ENCODE measurements at places on chromosomes 5 and 9.

DNA sequence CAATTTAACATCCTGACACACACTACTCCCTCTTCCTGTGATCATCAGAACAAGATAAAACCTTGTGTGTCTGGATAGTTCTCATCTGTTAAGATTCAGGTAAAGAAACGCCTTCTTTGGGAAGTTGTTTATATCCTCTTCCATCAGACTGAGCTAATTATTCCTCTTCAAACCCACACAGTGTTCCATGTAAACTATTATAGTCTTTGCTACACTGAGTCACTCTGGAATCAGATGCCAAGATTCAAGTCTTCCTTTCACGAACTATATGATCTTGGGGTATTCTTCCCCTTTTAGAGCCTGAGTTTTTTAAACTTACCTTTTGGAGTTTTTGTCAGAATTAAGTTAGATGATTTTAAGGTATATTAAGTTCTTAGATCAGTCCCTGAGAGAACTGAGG, 2.0 kb downstream of the OR1J1 start:
- DNase-seq, result no peak

- no peak for DNase-seq
These were observed 32.4 kb downstream of the INSL4 start for GRCh38 chr9:5263351-5264218.

- no peak for DNase-seq
These were observed 26.2 kb downstream of the NDUFA8 start for GRCh38 chr9:122133263-122133983.

DNA sequence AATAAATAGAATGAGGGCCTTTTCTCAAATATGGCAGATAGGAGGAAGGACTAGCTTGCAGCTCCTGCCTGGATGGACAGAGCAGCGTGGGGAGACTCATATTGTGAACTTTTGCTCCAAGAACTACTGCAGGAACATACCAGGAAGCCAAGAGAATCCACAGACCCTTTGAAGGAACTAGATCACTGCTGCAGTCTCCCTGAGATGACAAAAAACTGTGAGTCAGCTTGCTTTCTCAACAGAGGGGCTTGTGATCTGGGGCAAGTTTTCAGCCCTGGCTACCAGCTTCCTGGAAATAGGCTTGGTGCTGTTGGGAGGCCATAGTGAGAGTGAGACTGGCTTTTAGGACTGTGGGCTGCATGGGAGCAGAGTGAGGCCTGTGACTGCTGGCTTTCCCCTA, 170.6 kb upstream of the TRIM32 start:
- no peak for DNase-seq

DNA sequence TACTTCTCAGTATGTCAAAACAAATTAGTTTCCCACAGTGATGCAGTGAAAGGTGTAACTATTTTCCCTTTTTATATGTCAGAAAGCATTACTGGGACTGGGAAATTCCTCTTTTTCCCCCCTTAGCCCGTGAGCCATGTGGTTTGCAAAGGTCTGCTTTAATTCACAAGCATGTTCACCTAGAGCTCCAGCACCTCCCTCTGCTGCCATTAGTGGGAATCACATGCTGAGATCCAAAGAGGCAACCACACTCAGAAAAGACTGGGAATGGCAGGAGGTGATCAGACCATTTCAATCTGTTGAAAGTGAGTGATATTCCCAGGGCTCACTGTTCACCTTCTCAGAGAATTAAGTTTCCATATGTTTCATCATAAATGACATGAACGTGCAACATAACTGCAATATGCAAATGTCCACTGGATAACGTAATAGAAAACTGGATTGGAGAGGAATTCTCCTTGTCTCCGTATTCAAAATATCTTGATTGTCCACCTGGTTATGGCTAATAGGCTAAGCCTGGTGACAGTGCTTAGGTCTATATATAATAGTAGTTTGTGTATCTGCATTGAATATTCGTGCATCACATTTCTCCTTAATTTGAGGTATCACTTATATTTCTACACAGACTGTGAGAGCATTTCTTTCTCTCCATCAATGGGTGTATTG, 703.5 kb upstream of the WWC1 start:
- DNase-seq, result no peak

- no peak for DNase-seq
These were observed 21.1 kb downstream of the TRAF1 start for GRCh38 chr9:120905315-120906164.

DNA sequence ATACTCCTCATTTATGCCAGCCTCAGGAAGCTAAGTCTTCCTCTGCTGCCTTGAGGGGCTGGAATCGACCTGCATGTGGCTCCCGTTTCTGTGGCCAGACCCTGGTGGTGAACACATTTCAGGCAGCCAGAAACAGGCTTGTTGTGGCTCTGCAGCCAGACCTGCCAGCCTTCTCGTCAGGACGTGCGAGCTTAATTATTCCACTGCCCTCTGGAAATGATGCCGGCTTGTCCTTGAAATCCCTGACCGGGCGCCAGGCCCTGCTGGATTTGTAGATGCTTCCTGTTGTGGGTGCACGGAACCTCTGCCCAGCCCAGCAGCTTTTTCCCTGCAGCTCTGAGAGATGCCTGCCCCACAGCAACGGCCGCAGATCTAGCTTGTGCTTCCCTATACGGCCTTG, 41.6 kb downstream of the PDZD2 start:
- no peak for DNase-seq

DNA sequence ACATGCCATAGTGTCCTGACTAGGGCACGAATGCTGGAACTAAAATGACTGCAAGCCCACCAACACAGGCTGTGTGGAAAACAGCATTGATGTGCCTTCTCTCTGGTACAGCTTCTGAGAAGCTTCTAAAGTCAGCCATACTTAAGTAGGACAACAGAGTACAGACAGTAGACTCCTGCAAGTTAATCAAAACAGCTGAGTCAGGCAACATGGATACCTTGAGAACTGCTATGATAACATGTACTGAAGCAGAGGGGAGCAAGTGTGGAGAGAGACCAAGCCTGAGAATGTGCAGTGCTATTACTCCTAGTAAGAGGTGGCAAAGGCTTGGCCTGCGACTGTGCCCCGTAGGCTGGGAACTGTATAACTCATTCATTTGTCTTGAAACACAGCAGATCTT, 2.5 kb downstream of the ISCA1 start:
- DNase-seq, result no peak

DNA sequence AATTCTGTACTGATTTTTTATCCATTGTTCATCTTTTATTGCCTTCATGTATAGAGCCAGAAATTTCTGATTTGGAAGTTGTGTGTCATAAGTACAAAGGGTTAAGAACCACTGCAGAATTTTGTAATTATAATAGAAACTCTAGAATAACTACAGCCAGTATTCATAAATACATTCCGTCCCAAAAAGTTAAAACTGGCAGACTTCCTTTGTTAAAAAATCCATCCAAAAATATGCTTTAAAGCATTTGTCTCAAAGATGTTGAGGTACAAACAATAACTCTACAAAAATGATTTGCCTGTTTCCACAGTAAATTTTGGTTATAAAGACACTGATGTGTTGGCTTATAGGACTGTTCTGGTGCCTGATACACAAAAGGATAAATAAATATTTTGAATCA, 436.6 kb downstream of the DTWD2 start:
- no peak for DNase-seq

DNA sequence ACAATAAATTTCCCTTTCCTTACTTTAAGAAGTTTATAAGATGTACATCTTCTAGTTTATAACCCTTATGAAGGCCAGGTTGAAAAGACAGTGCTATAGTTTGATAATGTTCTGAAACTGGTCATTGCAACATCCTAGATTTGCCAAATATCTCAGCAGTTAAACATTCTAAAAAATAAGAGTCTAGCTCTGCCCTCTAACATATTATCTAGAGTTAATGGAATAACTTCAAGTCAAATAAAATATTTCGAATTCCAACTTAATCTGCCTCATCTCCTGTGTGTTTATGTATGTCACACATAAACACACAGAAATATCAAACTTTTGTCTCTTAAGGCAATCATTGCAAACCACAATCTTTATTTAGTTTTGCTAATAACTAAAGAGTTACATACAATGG, 796.6 kb downstream of the TLE1 start:
- no peak for DNase-seq

DNA sequence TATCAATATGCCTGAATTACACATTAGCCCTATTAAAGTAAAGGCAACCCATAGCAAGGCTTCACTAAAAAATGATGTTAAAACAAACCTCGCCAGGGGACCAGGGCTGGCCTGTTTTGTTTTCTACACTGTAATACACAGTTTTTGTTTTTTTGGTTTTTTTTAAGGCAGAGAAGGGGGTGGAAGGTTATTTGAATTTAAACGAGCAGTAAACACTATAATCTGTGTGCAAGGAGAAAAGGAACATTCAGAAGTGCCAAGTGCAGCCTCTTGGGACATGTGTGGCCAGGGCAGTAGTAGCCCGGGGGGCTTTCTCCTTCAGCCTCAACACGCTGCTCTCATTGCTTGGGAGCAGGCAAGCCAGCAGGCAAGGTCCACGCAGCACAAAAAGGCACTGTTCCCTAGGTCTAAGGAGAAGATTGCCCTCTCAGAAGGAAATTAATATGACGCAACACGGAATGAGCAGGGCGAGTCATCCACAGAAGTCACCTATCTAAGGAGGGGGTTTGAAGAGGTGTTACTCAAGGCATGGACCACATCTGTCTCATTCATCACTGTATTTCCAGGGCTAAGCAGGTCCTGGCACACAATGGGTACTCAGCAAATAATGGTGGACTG, 16.2 kb downstream of the SIL1 start:
- DNase-seq, result no peak

GRCh38 chr9:98869866-98870265, 62.4 kb downstream of the GALNT12 start:
- DNase-seq, result no peak

DNA sequence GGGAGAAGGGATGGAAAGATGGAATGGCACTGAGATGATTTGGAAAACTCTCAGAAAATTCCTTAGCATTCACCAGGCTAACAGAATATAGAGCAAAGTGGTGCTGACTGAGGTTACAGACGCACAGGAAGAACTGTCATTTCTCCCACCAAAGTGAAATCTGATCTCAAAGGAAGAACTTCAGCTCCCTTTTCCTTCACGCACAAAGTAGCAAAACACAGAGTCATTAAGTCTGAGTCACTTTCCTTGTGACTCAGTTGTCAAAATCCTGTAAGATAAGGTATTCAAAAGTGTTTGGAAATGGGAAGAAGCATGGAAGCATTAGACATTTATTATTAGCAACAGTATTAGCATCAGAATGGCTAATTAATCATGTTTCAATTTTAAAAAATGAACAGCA, 11.7 kb downstream of the MPDZ start:
- no peak for DNase-seq

GRCh38 chr9:131227959-131228460, 48.3 kb downstream of the FAM78A start:
- no peak for DNase-seq

DNA sequence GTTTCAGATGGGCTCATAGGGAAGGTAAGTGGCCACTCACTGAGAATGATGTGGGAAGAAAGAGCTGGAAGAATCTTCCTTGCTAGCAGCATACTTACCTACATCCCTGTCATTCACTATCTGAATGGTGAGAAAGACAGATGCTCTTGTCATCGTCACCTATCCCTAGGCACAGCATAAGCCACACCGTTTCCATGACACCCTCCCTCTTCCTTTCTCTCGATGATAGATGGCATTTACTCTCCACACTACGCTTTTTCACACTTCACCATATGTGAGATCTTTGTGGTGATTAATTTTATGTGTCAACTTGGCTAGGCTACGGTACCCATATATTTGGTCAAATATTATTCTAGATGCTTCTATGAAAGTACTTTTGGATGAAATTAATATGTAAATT, 44.4 kb upstream of the FER start:
- DNase-seq, result no peak

- DNase-seq, result no peak
These were observed 2.9 kb downstream of the DNAJB5 start for GRCh38 chr9:34992376-34992951.

GRCh38 chr9:124399968-124400940, 15.0 kb downstream of the PSMB7 start:
- no peak for DNase-seq

DNA sequence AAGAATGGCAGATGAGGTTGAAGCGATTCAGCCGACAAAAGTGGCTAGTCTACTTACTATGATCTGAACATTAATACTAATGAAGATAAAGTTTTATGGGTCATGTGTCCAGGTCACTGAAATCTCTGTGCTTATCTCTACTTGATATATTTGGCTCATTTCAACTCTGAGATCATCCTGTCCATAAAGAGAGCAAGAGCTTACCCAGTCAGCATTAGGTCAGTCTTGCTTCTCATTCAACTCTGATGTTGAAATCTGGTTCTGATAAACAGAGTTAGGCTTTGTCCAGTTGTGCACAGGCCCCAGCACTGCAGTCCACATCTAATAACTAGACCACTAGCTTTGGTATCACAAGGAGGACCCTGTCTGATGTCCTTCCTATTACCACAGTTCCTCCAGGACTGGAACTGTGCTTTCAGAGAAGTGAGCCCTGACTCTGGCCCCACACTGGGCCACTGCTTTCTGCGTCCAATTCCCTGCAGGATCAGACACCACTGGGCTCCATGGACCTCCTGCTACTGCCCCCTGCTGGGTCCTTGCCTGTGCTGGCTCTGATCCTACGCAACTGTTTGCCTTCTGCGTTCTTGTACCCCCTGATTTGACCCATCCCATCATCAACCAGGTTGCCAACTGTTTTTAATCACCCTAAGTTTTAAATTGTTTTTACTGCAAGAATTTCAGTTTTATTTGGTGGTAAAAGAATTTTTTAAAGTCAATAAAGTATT, 23.7 kb upstream of the FAM120A start:
- no peak for DNase-seq

- DNase-seq, result no peak
These were observed 23.5 kb downstream of the DAB2IP start for GRCh38 chr9:121674952-121675351.

GRCh38 chr5:104082754-104083153, 520.2 kb upstream of the NUDT12 start:
- no peak for DNase-seq

DNA sequence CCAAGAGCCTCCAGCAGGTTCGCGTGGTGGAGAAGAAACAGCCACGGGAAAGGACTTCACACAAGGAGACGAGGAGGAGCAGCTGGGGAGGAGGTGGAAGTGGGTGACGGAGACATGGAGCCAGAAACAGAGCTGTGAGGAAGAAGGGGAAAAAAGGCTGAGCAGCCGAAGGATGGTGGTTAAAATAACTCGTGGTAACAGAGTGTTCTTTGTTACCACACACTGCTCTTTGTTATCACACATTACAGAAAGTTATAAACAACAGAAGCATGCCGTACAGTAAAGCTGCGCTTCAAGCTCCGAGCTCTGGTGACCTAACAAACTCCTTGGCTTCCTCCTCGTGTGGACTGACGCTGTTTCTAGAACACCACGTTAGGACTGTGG, 215.4 kb downstream of the GLIS3 start:
- peak; percentile 10 for DNase-seq

- no peak for DNase-seq
These were observed 137.8 kb upstream of the MAP1B start for GRCh38 chr5:71969460-71969859.

DNA sequence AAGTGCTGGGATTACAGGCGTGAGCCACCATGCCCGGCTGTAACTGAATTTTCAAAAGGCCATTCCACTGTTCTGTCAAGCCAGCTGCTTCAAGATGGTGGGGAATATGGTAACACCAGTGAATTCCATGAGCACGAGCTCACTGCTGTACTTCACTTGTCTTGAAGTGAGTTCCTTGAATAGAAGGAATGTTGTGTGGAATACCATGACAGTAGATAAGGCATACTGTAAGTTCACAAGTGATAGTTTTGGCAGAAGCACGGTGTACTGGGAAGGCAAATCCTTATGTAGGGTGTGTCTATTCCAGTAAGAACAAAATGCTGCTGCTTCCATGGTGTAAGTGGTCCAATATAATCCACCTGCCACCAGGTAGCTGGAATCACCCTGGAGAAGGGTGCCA, 6.6 kb upstream of the PRXL2C start:
- DNase-seq, result no peak

Data from C1 segment of cervical spinal cord (tissue), 14 donors.